ENCODE measurements at places on chromosomes 7 and 10. TPM values are rescaled to one million over a fixed set of nuclear protein-coding genes. Genes with fewer than 3 reads are reported as not detected.

The SPDYE16 gene
- 0.81 TPM for polyA plus RNA-seq

The GIMAP4 gene
- not detected for polyA plus RNA-seq

The AKR1C8 gene
- polyA plus RNA-seq: 0.54 TPM

The CNNM1 gene
- 1.3 TPM for polyA plus RNA-seq

The TMEM26 gene
- polyA plus RNA-seq: 0.24 TPM
